ENCODE measurements at places on chromosomes 5 and 9. TPM values are rescaled to one million over a fixed set of nuclear protein-coding genes. Genes with fewer than 3 reads are reported as not detected.

The ZFR gene
- total RNA-seq: 54.1 TPM

The PCDHGA6 gene
- total RNA-seq: 16.6 TPM

The BARHL1 gene
- total RNA-seq: not detected

The CCDC180 gene
- total RNA-seq: 9.2 TPM

The SCAI gene
- total RNA-seq: 10.2 TPM

The TIGD6 gene
- total RNA-seq: 1.2 TPM

The NR2F1-AS1 gene
- total RNA-seq: 28.3 TPM

The SOX30 gene
- not detected for total RNA-seq

The CDH6 gene
- 8.4 TPM for total RNA-seq

The C5orf58 gene
- total RNA-seq: not detected

The ACOT12 gene
- not detected for total RNA-seq
